ENCODE measurements at places on chromosomes 6 and 20.
A peak's percentile ranks its signal among the peaks of the same experiment; 100 is the strongest.

DNA sequence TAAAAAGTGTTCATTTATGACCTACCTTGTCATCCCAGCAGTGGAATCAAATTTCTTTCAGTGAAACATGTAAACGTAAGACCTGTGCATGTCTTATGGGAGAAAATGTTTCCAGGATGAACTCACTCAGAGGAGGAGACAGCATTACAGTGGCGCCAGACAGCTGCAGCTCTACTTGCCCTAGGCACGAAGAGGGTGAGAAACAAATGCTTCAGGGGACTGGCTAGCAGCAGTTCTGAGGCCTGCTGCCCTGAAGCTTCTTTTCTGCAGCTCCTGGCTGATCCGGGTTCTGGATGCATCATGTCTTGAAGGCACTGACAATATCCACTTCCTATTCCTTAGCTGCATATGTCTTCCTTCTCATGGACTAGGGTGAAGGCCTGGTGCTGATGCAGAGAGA, 120.2 kb downstream of the QRSL1 start:
- DNase-seq: no peak

GRCh38 chr6:28003059-28003458, 46.0 kb downstream of the OR2B6 start:
- no peak for DNase-seq

GRCh38 chr6:117990151-117990550, 83.1 kb downstream of the SLC35F1 start:
- no peak for DNase-seq

GRCh38 chr6:160742090-160742489, 40.0 kb downstream of the PLG start:
- DNase-seq: no peak

GRCh38 chr6:7763881-7764280, 38.0 kb downstream of the BMP6 start:
- no peak for DNase-seq

- DNase-seq: peak; percentile 90
Observed at GRCh38 chr6:110682460-110682853, 132.8 kb downstream of the CDK19 start.
